Pancreas (tissue), 10 donors: ENCODE measurements at places on chromosomes 2 and 18. TPM values are rescaled to one million over a fixed set of nuclear protein-coding genes. Genes with fewer than 3 reads are reported as not detected.

VWC2L gene
- total RNA-seq = not detected

DNA sequence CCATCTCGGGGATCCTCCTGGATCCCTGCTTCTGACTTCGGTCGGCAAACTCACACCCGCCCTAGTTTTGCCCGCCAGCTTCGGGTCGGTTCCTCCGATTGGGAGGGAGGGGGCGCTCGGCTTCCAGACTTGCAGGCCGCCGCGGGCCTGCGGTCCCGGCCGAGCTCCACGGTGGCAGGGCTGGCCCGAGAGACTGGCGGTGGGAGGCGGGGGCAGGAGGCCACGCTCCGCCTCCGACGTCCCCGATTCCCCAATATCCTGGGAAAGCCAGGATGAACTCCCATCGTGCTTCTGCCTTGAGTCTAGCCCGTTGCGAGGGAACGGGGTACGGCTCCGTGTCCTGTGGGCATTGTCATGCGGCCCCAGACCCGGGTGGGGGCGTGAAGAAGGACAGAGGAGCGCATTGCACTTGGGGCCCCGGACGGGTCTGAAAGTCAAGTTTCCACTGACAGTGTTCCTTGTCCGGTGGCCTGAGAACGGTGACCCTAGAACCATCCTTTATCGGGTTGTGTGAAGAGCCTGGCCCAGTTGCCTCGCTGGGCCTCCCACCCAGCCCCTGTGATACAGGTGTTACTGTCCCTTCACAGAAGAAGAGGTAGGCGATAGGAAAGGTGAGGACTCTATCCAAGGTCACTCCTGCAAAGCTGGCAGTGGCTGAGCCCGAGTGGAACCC is 2.4 kb upstream of the INHBB start:
- peak; percentile 87 for DNase-seq

DNA sequence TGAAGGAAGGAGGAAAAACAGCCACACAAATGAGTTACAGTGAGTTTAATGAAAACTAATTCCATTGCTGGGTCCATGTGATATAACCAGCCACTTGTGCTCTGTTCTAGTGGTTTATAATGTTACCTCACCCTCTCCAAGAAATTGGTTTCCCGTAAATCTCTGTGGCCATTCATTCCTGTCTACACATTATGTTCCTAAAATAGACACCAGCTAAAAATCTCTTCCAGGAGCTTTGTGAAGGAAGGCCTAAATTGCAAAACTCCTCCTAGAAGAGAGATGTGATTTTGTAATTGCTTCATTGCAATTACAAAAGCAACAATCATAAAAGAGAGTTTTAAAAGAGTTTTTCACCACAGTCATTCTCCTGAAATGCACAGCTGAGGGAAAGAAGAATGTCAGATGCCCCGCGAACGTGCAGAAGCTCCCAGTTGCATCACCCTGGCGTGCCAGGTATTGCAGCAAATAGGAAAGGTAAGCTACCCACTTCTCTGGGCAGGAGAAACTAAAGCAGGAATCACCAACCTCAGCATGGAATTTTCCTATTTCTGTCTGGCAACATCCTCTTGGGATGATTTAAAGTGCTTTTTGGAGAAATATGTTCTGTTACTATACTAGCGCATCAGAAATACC is 1.7 kb downstream of the SCN1A start:
- no peak for DNase-seq

DNA sequence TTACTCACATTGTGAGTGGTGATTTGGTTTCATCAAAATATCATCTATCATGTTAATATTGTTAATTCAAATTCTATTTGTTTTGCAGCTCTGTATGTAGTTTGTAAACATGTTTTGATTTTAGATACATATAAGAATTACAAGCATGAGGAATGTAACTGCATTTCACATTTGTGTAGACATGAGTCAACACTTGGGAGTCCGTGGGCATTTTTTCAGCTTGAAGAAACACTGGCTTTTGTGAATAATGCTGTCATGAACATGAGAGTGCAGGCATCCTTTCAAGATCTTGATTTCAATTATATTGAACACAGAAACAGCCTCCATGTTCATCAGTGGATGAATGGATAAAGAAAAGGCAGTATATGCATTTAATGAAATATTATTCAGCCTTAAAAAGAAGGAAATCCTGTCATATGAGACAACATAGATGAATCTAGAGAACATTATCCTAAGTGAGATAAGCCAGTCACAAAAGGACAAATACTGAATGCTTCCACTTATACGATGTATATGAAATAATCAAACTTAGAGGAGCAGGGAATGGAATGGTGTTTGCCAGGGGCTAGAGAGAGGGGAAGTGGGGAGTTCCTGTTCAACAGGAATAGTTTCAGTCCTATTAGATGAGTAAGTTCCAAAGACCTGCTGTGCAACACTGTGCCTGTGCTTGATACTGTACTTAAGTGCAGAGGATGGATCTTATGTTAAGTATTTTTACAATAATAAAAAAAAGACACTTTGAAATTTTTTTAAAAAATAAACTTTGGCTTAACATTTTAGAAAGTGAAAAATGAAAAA is 194.9 kb downstream of the LRATD1 start:
- DNase-seq = no peak
